NCI-H774 (cell line): ENCODE measurements at places on chromosomes 5 and 9.

DNA sequence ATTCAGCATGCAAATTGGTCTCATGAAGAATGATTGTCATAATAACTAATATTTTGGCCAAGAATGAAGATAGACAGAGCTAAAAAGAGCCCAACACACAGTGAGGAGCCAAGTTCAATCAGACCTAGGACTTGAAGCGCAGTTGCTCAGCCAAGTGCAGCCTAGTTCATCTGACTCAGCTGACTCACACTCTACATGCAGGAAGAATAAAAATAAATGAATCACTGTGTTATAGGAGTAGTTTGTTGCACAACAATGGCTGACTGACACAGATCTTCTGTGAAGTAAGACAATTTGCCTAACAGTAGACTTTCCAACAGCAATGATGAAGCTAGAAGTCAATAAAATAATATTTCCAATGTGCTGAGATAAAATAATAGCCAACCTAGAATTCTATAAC is 261.5 kb downstream of the CEMIP2 start:
- DNase-seq: no peak

DNA sequence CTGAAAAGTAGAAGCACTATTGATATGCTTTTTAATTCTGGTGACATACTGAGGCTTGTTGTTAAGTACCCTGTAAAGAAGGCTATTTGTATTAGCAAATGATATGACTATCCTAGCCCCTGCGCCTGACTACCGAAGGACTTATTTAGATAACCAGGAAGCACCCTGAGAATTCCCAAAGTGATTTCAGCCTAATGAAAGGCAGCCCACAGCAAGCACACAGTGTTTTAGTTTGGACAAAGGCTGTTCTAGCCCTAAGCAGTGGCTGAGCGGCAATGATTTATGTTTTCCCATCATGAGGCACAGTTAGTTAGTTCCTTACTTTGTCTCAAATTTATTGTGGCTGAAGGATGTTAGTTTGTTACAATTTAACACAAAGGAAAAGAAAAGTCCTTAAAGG is 235.3 kb downstream of the KCTD16 start:
- no peak for DNase-seq

- no peak for DNase-seq
Measured at GRCh38 chr9:81335879-81336421, 353.4 kb downstream of the TLE1 start.

DNA sequence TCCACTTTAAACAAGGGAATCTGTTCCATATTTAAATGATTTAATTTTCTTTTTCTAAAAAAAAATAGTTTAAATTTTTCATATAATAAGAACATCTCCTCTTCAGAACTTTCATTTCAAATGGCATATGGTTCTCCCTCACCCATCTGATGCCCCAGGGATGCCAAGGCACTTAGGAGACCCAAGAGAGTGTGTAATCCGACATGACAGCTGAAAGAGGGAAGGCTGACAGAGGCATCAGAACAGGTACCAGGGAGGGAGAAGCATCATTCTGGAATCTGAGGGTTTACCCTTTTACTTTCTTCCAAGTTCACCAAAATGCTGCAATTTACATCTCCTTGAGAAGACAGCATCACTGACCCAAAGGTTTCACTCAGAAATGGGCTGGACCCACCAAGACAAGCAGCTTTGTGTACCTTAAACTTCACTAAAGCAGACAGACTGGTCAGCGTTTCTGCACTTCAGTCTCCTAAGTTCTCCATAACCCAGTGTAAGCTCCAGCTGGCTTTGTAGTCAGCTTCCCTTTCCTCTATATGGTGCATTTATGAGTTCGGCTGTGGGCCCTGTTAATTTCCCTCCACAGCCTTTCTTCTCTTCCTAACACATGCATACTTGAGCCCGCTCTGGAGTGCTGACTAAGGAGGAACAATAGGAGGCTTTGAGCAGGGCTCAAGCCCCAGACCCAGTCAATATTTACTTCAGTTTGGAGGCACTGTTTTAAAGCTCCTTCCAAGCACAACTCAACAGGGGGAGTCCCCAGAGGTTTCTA is 17.7 kb downstream of the EFNA5 start:
- DNase-seq: no peak

DNA sequence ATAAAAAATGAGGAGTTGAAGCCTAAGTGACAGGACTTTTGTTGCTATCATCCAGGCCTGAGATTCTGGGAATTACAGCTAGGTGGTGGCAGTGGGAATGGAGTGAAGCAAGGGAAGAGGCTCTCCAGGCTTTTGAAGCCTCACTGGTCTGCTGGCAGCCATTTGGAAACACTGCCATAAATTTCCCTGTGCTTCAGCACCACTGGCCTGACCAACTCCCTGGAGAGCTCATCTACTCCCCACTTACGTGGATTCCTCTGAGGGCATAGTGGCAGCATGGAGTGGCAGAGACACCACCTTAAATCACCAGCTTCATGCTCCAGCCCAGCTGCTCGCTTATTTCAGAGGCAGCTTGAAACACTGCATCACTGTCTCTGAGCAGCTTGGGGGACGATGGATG is 518.2 kb downstream of the TLR4 start:
- no peak for DNase-seq

DNA sequence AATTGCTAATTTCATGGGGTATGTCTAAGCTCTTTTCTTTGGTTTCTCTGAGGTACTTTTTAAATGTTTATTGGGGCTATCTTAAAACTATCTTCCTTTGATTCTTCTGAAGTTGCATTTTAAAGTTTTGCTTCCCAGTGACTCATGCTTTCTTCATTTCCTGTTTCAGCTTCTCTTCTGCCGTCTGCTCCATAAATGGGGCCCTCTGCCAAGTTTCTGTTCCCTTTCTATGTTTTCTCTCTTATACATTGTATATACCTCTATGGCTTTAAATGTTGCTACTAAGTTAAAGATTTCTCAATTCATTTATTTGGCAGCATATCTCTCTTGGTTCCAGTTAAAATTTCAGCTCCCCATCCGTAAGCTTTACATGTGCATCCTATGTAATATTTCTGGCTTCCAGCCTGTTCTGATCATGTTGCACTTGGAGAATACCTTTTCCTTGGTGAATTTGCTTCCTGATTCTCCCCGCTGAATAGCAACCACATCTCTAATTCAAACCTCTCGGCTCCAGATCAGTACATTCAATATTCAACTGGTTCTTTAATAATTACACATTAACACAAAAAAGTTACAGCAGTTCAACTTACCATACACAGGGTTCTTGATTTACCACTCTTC is 125.3 kb downstream of the ST8SIA4 start:
- no peak for DNase-seq

- DNase-seq: no peak
Measured at GRCh38 chr5:159463590-159464321, 133.5 kb upstream of the IL12B start.

GRCh38 chr9:35470340-35470739 is 19.6 kb upstream of the RUSC2 start:
- no peak for DNase-seq

DNA sequence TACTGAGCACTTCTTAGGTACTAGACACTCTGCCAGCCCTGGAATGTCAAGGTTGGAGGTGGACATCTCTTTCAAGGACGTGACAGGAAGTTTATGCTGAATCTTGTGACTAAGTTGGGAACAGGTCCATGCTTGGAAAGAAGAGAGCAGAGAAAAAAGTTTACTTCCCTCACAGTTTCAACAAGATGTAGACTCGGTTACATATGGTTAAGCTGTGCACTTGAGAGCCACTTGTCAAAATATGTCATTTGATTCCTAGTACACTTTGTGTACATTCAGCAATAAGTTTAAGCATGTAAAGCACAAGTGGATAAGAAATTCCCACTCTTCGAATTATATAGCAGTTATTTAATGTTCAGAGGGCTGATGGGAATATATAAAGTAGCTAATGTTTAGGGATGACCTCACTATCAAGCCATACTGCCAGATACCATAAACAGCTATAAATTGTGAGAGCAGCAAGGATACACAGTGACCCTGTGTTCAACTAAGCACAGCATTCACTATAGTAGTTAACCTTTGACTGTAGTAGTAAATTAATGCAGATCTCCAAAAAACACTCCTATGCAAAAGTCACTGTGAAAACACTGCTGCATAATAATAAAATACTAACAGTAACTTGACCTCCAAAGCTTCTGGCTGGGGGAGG is 1944.6 kb upstream of the WWC1 start:
- DNase-seq: no peak

GRCh38 chr5:177111720-177112394 is 21.7 kb upstream of the NSD1 start:
- no peak for DNase-seq

DNA sequence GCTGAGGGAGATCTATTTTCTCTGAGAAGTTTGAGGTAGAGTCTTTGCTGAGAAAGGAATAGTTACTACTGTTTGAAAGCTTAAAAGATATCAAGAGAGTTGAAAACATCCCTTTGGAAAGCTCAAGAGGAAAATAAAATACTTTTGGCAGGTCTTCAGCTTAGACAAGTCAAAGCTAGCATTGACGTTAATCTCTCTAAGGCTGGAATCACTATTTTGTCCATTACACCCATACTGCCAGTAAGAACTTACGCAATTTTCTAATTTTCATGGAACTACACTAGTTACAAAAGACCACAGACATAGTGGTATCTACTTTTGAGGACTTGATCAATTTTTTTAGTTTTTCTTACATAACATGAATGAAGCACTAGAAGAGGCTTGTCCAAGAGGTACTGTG is 494.9 kb downstream of the PSAT1 start:
- no peak for DNase-seq

DNA sequence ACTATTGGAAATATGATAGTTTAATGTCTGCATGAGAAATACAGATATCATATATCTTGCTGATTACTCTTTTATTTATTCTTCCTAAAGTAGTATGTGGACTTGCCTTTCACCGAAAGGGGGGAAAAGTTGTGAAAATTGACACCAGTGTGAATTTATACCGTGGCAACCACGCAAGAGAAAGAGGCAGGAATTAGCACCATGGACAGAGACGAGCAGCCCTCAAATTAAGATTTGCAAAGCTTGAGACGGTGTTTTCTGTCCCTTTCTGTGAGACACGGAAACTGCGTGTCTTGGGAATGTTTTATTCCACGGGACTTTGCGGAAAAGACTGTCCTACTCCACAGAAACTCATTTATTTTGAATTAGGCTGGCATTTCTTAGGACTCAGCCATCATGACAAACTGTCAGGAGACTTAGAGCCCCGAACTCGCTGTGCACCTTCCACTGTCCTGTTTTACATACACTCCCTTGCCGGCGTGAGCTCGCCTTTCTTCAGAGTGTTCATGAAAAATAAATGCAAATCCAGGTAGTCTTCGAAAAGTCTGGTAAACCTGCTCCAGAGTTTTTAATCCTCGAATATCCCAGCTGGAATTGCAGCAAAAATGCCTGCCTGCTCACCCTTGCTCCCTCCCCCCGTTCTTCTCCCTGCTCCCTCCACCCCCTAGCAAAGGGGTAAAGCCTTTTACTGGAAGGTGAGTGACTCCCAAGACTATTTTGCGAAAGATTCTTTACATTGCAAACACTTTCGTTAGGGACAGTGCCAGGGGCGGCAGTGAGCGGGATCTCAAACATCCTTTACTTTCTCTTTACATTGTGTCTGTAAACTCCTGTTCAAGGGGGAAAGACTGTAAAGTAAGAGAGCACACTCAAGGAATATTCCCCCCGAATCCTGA is 3.8 kb upstream of the ELAVL2 start:
- DNase-seq: no peak

DNA sequence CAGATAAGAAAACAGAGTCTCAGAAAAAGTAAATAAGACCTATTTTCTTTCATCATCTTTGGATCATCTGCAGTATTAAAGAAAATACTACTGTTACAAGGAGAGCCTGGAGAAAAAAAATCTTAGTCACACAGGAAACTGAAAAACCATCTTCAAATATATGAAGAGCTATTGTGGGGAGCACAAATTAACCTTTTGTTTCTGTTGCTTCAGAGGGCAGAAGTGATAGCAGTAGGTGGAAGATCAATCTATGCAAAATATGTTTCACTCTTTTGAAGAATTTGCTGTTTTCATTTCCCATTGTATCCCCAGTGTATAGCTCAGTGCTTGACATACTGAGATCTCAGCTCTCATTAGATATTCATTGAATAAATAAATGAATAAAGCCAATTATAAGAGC is 13.1 kb upstream of the CEMIP2 start:
- DNase-seq: no peak
